Activated T-cell treated with anti-CD3 and anti-CD28 coated beads, Interleukin-2, amount 50 U/mL, for 72 hours (primary cell): ENCODE measurements at places on chromosomes 12 and 14. TPM values are rescaled to one million over a fixed set of nuclear protein-coding genes. Genes with fewer than 3 reads are reported as not detected.

Gene RTL1
- not detected for total RNA-seq

Gene POP5
- 37.4 TPM for total RNA-seq

DNA sequence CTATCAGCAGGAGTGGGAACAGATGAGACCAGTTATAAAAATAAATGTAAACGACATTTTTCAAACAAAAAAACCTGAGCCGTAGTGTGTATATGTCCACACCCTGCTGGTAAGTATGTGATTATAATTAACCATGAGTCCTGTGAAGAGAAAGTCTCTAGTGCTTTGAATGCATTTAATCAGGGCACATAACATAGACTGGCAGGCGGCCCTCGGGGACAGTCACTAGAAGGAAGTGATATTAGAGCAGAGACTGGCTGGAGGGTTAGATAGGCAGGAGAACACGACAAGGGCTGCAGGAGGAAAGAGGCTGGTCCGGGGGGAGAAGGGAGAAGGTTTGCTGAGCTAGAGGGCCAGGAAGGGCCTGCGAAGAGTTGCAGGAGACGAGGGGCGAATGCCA is 23.8 kb upstream of the ELK3 start:
- H3K36me3 ChIP-seq = peaks cover 5% of the 10 kb centered on the region
- H3K4me1 ChIP-seq = no peaks in the 10 kb centered on the region
- no peak for DNase-seq
- no peak overlapping the region for H3K27ac ChIP-seq
- peaks cover 10% of the 10 kb centered on the region for H3K27me3 ChIP-seq
- no peak overlapping the region for H3K4me3 ChIP-seq

GRCh38 chr12:47811072-47811396 is 8.7 kb downstream of the HDAC7 start:
- DNase-seq = no peak
- H3K36me3 ChIP-seq = peaks cover 24% of the 10 kb centered on the region
- peak overlapping the region; percentile 88 for H3K4me3 ChIP-seq

GRCh38 chr14:90235179-90235976 is 21.0 kb upstream of the PSMC1 start:
- H3K27me3 ChIP-seq = peaks cover 24% of the 10 kb centered on the region
- peaks cover 11% of the 10 kb centered on the region for H3K36me3 ChIP-seq
- peak; percentile 77 for DNase-seq
- no peak overlapping the region for H3K4me3 ChIP-seq
- H3K4me1 ChIP-seq = no peaks in the 10 kb centered on the region
